Calu3 (cell line): ENCODE measurements at places on chromosomes 4 and X. TPM values are rescaled to one million over a fixed set of nuclear protein-coding genes. Genes with fewer than 3 reads are reported as not detected.

DNA sequence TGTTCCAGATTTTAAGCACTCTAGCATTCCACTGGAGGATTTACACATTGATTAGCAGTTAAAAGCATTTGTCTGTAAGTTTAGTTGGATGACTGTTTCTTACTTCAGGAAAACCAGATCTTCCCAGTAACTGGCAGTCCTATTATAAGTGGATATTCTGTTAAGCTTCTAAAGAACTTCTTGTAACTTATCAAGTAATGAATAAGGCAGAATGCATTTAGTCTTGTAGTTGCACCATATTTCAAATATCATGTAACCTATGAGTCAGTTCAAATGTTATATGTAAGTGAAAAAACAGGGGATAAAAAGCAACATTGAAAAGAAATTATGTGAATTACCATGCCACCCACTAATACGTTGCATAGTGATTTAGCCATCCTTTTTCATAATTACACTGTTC lies 30.2 kb upstream of the TENM3 start:
- no peaks in the 10 kb centered on the region for H3K27me3 ChIP-seq
- DNase-seq: no peak

GRCh38 chr4:181525634-181526033 lies 717.6 kb upstream of the TENM3 start:
- H3K36me3 ChIP-seq: no peaks in the 10 kb centered on the region
- H3K27me3 ChIP-seq: no peaks in the 10 kb centered on the region
- H3K4me3 ChIP-seq: no peak overlapping the region
- no peaks in the 10 kb centered on the region for H3K4me1 ChIP-seq
- no peak for DNase-seq

- no peak overlapping the region for H3K27ac ChIP-seq
- peaks cover 27% of the 10 kb centered on the region for H3K4me1 ChIP-seq
- H3K36me3 ChIP-seq: peaks cover 5% of the 10 kb centered on the region
- peak; percentile 70 for DNase-seq
These were observed 62.9 kb downstream of the ANAPC4 start for GRCh38 chr4:25439918-25440477.

DNA sequence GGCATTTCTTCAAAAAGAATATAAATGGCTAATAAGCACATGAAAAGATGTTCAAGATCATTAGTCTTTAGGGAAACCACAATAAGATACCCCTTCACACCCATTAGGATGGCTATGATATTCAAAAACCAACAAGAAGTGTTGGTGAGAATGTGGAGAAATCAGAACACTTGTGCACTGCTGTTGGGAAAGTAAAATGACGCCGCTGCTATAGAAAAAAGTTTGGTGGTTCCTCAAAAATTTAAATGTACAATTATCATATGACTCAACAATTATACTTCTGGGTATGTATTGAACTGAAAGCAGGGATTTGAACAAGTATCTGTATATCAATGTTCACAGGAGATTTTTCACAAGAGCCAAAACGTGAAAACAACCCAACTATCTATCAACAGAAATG lies 29.4 kb upstream of the NEUROG2 start:
- no peak overlapping the region for H3K27ac ChIP-seq
- no peak overlapping the region for H3K4me3 ChIP-seq
- H3K4me1 ChIP-seq: no peaks in the 10 kb centered on the region
- no peaks in the 10 kb centered on the region for H3K27me3 ChIP-seq
- H3K36me3 ChIP-seq: no peaks in the 10 kb centered on the region

GRCh38 chr4:70915874-70916559 lies 13.8 kb downstream of the MOB1B start:
- H3K36me3 ChIP-seq: no peaks in the 10 kb centered on the region
- H3K27me3 ChIP-seq: no peaks in the 10 kb centered on the region

DNA sequence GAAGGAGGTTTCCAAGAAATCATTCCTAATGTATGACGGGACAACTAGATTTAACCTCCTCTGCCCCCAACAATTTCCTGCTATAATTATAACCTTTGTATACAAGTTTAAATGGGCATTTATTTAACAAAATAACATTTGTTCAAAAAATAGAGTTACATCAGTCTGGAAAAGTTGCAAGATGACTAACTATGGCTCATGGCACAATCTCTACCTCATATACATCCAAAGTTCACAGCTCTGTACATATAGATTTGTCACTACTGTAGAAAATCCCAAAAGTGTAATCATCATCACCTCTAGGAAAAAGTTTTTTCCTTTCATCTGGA lies 3.8 kb upstream of the RPS6KA3 start:
- DNase-seq: no peak
- H3K4me3 ChIP-seq: no peak overlapping the region
- peaks cover 3% of the 10 kb centered on the region for H3K27me3 ChIP-seq

DNA sequence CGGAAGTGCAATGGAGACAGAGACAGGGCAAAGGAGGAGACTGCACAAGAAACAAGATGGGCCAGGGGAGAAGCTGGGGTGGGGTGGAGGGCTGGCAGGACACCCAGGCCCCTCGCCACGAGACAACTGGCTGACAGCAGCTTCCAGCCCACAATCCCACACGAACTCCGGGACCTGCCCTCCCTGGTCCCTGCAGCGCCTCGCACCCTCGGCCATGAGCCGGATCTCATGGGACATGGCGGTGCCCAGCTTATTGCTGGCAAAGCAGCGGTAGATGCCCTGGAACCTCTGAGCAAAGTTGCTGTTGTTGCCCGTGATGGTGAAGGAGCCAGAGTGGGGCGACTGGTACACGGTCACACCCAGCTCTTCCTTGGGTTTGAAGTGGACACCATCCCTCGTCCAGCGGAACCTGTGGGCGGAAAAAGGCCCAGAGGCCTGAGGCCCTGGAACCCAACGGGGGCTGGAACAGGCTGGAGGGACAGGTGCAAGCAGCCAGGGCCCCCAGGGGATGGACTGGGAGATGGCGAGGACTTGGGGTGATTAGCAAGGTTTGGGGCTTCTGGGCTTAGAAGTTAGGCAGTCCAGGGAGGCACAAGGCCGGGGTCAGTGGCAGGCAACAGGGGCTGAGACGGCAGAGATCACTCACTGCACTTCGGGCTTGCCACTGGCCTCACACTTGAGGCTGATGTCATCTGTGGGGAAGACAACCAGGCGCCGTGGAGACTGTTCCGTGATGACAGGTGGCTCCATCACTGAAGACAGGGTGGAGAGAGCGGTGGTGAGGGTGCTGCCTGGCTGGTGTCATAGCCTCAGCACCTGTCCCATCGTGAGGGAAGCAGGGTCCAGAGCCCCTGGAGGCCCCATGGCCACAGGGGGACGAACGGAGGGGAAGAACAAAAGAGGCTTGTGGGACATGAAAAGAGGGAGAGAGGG lies 13.8 kb downstream of the L1CAM start:
- H3K4me1 ChIP-seq: no peaks in the 10 kb centered on the region
- H3K4me3 ChIP-seq: no peak overlapping the region
- H3K27me3 ChIP-seq: no peaks in the 10 kb centered on the region
- DNase-seq: no peak
- no peak overlapping the region for H3K27ac ChIP-seq

- H3K4me3 ChIP-seq: no peak overlapping the region
- no peaks in the 10 kb centered on the region for H3K4me1 ChIP-seq
- DNase-seq: no peak
- H3K27me3 ChIP-seq: no peaks in the 10 kb centered on the region
These were observed 45.2 kb downstream of the RBMX2 start for GRCh38 chrX:130446974-130447373.

DNA sequence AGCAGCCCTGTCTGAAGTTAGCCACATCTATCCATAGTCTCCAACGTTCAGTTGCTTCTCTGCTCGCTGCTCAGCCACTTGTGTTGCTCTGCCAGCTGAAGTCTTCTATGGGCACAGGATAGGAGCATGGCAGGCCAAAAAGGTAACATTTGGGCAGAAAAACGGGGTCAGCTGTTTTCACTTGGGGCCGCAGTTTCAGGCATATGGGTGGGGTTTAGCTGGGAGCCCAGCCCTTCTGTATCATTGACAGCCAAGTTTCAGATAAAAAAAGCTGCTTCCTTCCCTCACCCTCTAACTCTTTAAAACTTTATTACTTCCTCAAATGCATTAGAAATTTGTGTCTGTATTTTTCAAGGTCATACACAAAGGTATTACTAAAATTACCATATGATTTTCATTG lies 18.4 kb upstream of the MANBA start:
- H3K27me3 ChIP-seq: no peaks in the 10 kb centered on the region
- peaks cover 23% of the 10 kb centered on the region for H3K4me1 ChIP-seq
- DNase-seq: no peak
- H3K27ac ChIP-seq: no peak overlapping the region

GRCh38 chrX:110153896-110154295 lies 151.0 kb downstream of the TMEM164 start:
- H3K27me3 ChIP-seq: no peaks in the 10 kb centered on the region
- DNase-seq: no peak
- no peaks in the 10 kb centered on the region for H3K36me3 ChIP-seq
- H3K4me3 ChIP-seq: no peak overlapping the region
- H3K27ac ChIP-seq: no peak overlapping the region

DNA sequence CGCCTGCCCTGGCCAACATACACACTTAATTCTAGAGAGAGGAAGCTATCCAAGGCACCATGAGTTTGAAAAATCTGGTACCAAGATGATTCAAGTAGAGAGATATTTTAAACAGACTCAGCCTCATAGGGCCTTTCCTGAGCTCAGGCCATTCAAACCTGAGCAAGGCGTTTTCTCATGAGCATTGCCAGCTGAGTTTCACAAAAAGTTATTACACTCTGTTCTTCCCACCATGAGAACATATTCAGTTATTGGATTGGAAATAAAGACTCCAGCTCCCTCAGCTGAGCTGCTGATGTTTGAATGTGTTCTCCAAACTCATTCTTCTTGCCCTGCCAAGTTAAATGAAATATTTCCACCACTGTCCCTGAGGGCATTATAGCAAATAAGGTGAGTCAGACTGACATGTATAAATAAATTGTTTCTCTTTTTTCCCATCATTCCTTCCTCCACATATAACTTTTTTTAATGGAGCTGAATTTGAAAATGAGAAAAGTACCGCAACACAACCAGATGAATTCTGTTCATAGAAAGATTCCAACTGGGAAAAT lies 429.6 kb downstream of the RAB28 start:
- no peaks in the 10 kb centered on the region for H3K36me3 ChIP-seq
- H3K27ac ChIP-seq: no peak overlapping the region
- no peak overlapping the region for H3K4me3 ChIP-seq
- no peak for DNase-seq

- no peaks in the 10 kb centered on the region for H3K27me3 ChIP-seq
- H3K4me3 ChIP-seq: no peak overlapping the region
- no peak for DNase-seq
These were observed 136.7 kb upstream of the C1QTNF7 start for GRCh38 chr4:15291122-15291521.

DNA sequence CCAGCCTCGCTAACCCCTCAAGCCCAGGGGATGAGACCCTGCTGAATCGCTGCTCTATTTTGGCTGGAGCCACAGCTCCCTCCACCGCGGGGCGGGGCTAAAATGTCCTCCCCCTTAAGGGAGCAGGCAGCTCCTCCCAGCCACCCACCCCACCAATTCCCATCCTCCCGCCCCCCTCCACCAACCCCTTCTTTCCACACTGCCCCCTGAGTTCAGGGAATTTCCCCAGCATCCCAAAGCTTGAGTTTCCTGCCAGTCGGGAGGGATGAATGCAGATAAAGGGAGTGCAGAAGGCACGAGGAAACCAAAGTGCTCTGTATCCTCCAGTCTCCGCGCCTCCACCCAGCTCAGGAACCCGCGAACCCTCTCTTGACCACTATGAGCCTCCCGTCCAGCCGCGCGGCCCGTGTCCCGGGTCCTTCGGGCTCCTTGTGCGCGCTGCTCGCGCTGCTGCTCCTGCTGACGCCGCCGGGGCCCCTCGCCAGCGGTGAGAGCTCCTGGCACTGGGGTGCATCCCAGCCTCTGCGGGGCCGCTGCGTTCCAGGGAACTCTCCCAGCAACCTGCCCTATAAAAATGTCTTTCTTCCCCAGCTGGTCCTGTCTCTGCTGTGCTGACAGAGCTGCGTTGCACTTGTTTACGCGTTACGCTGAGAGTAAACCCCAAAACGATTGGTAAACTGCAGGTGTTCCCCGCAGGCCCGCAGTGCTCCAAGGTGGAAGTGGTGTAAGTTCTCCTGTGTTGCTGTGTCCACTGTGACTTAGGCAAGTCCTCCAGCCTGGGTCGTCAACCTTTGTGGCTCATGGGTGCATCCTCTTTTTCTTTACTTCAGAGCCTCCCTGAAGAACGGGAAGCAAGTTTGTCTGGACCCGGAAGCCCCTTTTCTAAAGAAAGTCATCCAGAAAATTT lies at the start of gene CXCL6:
CXCL6 (plus strand) TSS at position 306 of the 907 bp plus-strand sequence; CDS start at position 379, 73 bp downstream.
- H3K27me3 ChIP-seq: no peaks in the 10 kb centered on the region
- peaks cover 14% of the 10 kb centered on the region for H3K4me1 ChIP-seq
- H3K27ac ChIP-seq: peak within 1 kb of the TSS; percentile 19
- peaks cover 27% of the 10 kb centered on the region for H3K36me3 ChIP-seq
- H3K4me3 ChIP-seq: peak within 1 kb of the TSS; percentile 75
- DNase-seq: peak; percentile 56

DNA sequence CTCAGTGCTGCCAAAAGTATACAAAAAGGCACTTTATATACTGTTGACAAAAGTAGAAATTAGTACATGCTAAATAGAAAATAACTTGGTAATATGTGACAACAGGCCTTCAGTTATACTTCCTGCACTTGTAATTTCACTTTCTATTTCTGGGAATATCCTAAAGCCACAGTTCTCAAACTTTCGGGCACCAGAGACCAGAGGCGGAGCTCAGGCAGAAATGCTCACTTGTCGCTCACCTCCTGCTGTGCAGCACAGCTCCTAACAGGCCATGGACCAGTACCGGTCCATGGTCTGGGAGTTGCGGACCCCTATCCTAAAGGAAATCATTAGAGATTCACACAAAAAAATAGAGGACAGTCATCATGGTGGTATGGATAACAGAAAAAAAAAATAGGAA lies 25.7 kb downstream of the ACSL4 start:
- DNase-seq: no peak
- H3K36me3 ChIP-seq: no peaks in the 10 kb centered on the region
- no peaks in the 10 kb centered on the region for H3K27me3 ChIP-seq
- H3K4me3 ChIP-seq: no peak overlapping the region
- no peak overlapping the region for H3K27ac ChIP-seq
- H3K4me1 ChIP-seq: no peaks in the 10 kb centered on the region

- peaks cover 23% of the 10 kb centered on the region for H3K4me1 ChIP-seq
- H3K27ac ChIP-seq: no peak overlapping the region
- DNase-seq: no peak
- H3K27me3 ChIP-seq: no peaks in the 10 kb centered on the region
These were observed 34.2 kb upstream of the SULT1E1 start for GRCh38 chr4:69894186-69894585.

GRCh38 chrX:110123331-110123782 lies 120.4 kb downstream of the TMEM164 start:
- no peak for DNase-seq
- H3K27ac ChIP-seq: no peak overlapping the region
- no peaks in the 10 kb centered on the region for H3K36me3 ChIP-seq
- H3K4me1 ChIP-seq: peaks cover 8% of the 10 kb centered on the region
- no peak overlapping the region for H3K4me3 ChIP-seq

DNA sequence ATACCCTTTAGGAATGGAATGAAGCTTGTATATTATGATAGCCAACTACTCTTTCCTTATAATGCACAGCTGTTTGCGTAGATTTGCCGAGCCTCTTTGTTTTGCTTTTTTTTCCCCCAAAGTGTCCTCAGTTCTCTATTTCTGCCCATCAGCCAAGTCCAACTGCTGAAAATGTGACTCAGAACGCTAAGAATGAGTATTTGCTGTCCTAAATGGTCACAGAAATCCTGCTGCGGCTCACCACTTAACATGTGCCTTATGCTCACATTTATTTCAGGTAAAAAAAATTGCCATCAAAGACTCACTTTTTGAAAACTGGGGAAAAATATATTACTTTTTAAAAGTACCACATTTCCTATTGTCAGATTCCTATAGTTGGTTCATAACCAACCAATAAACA lies 36.9 kb downstream of the GABRA4 start:
- H3K27me3 ChIP-seq: no peaks in the 10 kb centered on the region
- DNase-seq: no peak
- H3K4me1 ChIP-seq: no peaks in the 10 kb centered on the region

The F11 gene
- 0.38 and 0.86 TPM in 2 replicates for total RNA-seq

The PCDH10 gene
- total RNA-seq: not detected in 2 replicates

The MAGEB2 gene
- total RNA-seq: not detected in 2 replicates

The G3BP2 gene
- total RNA-seq: 122 and 128 TPM in 2 replicates

The ARHGAP4 gene
- 2.6 and 3.8 TPM in 2 replicates for total RNA-seq
